Ascending aorta (tissue), 2 donors: ENCODE measurements at places on chromosomes 5 and 9.

- DNase-seq, result no peak
These were observed 41.7 kb downstream of the NFX1 start for GRCh38 chr9:33332011-33332410.

DNA sequence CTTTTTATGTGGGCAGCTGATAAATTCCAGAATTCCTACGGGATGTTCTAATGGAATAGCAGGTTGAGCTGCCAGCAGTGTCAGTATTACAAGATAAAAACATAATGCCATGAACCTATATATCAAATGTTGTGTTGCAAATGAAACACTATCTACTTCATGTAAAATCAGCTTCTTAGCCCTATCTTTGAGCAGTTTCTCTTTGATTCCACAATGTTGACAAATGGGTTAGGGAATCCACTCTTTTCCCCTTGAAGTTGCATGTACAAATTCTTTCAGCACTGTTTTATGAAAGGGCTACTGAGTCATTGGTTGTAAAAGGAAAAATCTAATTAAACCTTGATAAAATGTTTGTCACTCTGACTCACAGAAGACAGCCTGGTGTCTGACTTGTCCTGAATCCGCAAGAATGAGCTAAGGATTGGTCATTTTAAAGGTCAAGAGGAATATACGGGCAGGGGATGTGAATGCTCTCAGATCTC is 950.6 kb upstream of the NUDT12 start:
- DNase-seq, result no peak

DNA sequence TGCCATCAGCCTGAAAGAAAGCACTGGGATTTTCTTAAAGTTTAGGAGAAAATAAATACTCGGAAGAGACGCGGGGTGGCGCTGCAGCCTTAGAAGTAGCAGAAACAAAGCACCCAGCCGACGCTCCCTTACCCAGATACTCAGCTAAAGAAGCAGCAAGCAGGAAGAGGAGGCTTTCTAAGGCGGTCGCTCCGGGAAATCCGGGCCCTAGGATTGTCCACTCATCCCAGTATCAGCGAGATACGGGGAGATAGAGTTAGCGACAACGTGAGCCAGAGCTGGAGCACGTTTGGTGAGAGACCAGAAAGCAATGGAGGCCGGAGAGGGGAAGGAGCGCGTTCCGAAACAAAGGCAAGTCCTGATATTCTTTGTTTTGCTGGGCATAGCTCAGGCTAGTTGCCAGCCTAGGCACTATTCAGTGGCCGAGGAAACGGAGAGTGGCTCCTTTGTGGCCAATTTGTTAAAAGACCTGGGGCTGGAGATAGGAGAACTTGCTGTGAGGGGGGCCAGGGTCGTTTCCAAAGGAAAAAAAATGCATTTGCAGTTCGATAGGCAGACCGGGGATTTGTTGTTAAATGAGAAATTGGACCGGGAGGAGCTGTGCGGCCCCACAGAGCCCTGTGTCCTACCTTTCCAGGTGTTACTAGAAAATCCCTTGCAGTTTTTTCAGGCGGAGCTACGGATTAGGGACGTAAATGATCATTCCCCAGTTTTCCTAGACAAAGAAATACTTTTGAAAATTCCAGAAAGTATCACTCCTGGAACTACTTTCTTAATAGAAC is at the start of gene PCDHB2:
Gene PCDHB2 (plus strand): TSS at position 135 of the 782 bp plus-strand sequence. CDS start 176 bp downstream, at position 311.
- no peak for DNase-seq

DNA sequence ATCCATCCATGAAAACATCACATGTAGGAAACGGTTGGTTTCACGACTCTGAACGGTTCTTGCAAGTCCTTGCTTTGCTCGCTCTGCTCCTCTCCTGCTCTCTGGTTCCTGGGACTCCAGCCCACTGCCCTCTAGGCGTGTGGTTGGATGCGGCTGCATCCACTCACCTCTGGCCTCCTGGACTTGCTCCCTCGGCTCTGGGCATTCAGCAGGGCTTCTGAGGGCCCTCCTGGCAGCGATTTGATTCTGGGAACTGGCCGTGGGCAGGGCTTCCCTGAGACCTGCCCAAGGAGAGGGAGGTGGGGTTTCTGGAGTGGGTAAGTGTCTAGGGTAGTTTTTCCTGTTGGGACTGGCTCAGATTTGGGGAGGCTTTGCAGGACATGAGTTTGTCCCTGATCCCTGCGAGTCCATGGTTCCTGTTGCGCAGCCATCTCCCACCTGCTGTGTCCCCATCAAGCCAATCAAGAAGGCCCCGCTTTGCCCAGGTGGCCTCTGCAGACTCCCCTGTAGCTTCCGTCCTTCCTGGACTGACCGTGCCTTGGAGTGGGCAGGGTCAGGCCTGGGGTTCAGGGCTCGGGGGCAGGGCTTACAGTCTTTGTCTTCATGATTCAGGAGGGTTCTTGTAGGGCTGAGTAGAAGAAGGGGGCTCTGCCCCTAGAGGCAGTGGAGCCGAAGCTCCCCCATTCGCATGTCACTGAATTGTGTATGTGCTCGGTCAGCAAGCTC is 192.3 kb downstream of the CACNA1B start:
- DNase-seq, result no peak

GRCh38 chr9:16221822-16222547 is 648.5 kb downstream of the BNC2 start:
- no peak for DNase-seq
